NCI-H510A treated with DMSO at 0.1 percent for 48 hours (cell line): ENCODE measurements at places on chromosomes 1 and 21.
A peak's percentile ranks its signal among the peaks of the same experiment; 100 is the strongest.

GRCh38 chr1:243564814-243565213, 285.2 kb downstream of the AKT3 start:
- no peak for DNase-seq

- no peak for DNase-seq
These were observed 68.4 kb downstream of the KLHDC7A start for GRCh38 chr1:18549106-18549505.

- peak; percentile 56 for DNase-seq
These were observed 207.1 kb downstream of the SLC35F3 start for GRCh38 chr1:234111458-234112142.

DNA sequence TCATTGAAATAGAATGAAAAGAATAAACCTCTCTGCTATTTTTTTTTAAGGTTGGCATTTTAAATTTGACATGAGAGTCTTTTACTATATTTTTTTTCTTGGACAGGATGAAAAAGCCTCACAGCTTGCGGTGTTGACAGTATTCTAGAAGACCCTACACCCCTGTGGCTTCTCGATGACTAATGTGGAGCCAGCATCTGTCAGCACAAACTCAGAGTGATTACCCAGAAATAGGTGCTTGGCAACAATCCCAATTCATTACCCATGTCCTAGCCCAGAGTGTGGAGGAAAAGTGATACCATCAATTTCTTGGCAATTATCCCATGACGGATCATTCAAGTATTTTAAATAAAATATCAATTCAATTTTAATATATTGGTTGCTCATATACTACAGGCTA, 186.8 kb upstream of the MAP1LC3C start:
- no peak for DNase-seq

GRCh38 chr1:55089683-55090082, 50.3 kb downstream of the PCSK9 start:
- DNase-seq, result no peak

GRCh38 chr21:20998456-20998789, 214 bp downstream of the NCAM2 start:
- DNase-seq, result no peak

- no peak for DNase-seq
These were observed 32.0 kb downstream of the SUSD4 start for GRCh38 chr1:223331929-223332328.

DNA sequence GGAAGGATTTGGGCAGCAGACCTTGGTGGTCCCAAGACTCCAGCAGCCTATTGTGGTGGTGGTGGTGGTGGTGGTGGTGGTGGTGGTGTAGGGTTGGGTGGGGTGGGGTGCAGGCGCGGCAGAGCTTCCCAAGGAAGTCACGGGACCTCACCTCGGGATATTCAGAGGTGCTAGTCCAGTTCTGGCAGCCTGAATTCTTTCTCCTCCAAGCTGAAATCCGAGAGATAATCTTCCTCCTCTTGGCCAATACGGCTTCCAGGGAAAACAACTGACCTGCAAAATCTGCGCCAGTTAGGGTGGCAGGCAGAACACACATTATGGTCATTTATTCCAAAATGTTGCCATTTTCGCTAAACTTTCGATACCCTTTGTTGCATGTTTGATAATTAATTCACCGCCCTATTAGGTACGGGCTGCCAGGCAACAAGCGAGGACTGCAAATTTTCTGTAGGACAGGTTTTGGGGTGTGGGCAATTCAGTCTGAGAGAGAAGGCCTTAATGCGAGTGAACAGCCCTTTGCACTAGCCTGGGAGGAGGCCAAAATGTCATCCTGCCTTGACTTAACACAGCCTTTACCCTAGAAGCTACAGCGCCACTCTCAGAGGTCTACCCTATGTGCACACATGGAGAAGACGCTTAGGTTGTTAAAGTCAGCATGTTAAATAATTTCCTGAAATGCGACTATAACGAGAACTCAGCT, 33.2 kb upstream of the BSDC1 start:
- DNase-seq, result no peak

DNA sequence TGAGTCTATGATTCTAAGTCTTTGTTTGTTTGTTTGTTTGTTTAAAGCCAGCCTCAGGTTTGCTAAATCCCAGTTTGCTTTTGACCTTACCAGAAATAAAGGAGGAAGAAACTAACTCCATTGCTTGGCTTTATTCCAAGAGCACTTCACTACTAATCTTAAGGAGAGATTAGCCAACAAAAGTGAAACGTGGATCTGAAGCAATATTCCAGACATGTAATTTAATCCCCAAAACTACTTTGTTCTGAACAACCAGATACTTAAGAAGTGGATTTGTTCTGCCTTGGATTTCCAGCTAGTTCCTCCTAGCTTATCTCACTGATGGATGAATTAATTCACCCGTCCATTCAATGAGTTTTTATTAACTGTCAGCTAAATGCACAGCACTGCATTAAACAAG, 15.9 kb upstream of the CEP350 start:
- DNase-seq, result no peak
